Osteoblast (primary cell): ENCODE measurements at places on chromosomes 3 and 15. TPM values are rescaled to one million over a fixed set of nuclear protein-coding genes. Genes with fewer than 3 reads are reported as not detected.

Gene MKRN3
- 0.36 and 0.59 TPM in 2 replicates for total RNA-seq

Gene DTWD1
- 37.6 and 39.2 TPM in 2 replicates for total RNA-seq

Gene GALNT15
- 6.5 and 7.1 TPM in 2 replicates for total RNA-seq

Gene CHMP2B
- total RNA-seq: 55.4 and 63.1 TPM in 2 replicates

Gene NDN
- total RNA-seq: 34.7 and 51.9 TPM in 2 replicates

Gene RETNLB
- not detected in 2 replicates for total RNA-seq

Gene ZPLD1
- total RNA-seq: under 0.01 TPM in 1 of 2 replicates, not detected in the other

Gene TYRO3
- 6.2 and 6.8 TPM in 2 replicates for total RNA-seq

Gene NR1I2
- total RNA-seq: 0.36 TPM in 1 of 2 replicates, not detected in the other

DNA sequence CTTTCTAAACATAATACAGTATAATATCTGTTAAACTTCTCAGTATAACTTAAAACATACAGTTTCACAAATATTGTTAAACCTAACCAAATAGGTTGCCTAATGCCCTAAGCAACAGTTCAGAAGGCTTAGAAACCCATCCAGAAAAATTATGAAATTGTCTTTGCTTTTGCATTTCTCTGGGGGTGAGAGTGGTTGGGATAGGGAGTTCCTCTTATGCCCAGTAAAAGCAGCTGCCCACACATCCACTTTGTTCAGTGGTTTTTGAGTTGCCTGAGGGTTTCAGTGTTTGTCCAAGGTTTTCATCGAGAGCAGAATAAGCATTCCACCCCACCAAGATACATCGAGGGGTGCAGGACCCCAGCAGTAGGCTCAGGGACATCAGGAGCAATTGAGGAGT lies 179.4 kb downstream of the CDIN1 start:
- no peak for DNase-seq

DNA sequence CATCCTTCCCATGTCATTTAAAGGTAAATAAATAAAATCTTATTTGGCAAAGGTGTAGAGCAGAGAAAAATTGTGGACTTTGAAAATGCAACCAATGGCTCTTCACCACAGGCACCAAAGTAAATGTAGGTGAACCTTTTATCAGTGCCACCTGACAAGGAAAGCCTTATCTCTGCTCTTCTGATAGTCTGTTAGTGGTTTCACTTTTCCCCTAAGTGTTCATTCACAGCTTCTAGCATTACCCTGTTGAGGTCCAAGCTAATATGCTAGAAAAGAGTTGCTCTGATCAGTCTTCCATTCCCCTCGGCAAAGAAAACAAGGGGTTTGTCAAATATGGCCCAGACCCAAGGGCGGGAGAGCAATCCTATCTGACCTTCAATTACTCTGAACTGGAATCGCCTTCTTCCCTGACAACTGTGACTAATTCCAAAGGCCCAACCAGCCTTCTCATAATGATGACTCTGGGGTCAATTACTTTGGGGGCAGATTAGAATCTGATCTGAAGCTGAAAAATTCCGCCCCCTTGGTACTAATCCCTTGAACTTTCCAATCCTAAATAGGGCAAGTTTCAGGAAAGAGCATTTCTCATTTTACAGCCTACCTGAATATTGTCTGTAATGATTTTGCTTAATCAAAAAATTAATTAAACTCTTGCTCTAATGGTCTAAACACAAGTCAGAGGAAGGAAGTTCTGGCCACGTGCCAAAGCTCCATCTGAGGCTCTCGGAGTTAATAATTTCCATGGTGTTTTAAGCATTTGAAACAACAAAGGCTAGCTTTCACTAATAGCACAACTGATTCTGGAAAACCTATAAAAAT lies 52.4 kb downstream of the SETMAR start:
- peak; percentile 13 for DNase-seq

- peak; percentile 83 for DNase-seq
Observed at GRCh38 chr15:82663186-82663600, 16.0 kb upstream of the CPEB1 start.

DNA sequence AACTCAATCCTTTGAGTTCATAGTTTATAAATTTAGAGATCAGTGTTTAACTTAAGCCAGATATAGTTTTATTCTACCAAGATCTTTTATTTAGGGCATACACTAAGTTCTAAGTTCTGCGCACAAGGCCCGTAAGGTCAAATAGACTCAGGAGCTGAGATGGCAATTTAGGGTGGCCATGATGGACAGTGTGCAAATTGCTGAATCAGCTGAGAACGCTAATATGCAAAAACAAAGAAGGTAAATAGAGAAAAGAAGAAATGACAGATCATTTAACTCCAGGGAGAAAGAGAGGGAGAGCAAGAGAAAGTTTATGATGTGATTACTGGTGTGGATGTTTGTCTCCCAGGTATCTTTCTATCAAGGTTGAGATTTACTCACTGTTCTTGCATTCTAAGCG lies 678.5 kb downstream of the OTOL1 start:
- DNase-seq: no peak

DNA sequence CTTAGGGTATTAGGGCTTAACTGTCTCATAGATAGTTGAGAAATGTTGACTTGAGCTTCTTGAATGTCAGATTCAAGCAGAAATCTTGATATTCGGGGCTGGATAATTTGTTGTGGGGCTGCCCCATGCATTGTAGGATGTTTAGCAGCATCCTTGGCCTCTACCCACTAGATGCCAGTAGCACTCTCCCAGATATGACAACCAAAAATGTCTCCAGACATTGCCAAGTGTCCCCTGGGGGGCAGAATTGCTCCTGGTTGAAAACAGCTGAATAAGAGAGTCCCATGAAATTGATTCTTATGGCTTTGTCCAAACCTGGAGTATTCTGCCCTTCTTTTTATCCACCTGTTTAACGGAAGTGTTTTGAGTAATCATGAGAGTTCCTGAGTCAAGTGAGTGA lies 15.9 kb upstream of the LCMT2 start:
- DNase-seq: peak; percentile 48

- DNase-seq: no peak
Observed at GRCh38 chr3:117120014-117120413, 410.4 kb downstream of the TUSC7 start.

DNA sequence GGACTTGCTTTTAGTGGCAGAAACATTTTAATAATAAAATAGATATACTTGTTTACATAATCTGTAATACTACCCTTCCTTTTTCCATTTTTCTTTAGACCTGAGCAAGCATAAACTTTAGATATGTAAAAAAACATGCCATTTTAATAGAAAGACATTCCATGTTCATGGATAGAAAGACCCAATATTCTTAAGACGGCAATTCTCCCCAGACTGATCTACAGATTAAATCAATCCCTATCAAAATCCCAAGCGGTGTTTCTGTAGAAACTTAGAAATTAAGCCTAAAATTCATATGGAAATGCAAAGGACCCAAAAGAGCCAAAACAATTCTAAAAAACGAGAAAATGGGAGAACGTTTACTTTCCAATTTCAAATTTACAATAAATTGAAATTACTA lies 11.6 kb downstream of the MRPS25 start:
- no peak for DNase-seq

DNA sequence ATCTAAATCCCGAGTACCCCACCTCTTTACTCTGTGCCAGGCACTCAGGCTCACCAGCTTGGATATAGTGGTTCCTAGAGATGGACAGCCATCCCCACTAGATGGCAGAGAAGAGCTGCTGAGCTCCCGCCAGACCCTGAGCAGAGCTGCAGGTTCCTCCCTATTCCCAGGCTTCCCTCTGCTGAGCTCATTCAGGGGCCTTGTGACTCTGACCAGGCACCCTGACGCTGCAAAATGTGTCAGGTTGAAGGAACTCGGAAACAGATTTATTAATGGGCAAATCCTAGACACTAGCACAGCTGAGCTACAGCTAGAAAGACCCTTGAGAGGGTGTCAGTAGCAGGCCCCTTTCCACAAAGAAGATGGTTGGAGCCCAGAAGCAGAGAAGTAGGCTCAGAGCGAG lies 38.2 kb upstream of the RHO start:
- peak; percentile 97 for DNase-seq

DNA sequence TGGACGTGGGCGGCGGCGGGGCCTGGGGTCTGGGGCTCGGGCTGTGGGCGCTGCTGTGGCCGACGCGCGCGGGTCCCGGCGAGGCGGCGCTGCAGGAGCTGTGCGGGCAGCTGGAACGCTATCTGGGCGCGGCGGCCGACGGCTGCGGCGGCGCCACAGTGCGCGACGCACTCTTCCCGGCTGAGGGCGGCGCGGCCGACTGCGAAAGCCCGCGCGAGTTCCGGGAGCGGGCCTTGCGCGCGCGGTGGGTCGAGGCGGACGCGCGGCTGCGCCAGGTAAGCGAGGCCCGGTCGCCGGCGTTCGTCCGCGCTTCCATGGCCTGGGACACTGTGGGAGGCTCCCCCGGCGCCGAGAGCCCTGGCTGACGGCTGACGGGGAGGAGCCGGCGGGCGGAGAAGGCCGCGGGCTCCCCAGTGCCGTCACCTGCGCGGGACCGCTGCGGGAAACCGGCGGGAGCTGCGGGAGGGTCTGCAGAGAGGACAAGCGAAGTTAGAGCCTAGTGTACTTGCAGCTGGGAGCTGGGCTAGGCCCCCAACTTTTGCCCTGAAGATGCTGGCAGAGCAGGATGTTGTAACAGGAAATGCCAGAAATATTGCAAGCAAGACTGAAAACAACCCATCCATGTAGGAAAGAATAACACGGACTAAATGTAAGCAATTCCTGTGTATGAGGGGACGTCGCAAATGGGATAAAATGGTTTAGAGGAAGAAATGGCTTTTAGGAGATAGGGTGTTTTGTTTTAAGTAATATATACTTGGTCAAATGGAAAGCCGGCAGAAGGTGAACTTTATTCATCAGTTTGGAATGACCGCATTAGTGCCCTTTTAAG lies 847 bp downstream of the WHAMM start:
- peak; percentile 74 for DNase-seq

DNA sequence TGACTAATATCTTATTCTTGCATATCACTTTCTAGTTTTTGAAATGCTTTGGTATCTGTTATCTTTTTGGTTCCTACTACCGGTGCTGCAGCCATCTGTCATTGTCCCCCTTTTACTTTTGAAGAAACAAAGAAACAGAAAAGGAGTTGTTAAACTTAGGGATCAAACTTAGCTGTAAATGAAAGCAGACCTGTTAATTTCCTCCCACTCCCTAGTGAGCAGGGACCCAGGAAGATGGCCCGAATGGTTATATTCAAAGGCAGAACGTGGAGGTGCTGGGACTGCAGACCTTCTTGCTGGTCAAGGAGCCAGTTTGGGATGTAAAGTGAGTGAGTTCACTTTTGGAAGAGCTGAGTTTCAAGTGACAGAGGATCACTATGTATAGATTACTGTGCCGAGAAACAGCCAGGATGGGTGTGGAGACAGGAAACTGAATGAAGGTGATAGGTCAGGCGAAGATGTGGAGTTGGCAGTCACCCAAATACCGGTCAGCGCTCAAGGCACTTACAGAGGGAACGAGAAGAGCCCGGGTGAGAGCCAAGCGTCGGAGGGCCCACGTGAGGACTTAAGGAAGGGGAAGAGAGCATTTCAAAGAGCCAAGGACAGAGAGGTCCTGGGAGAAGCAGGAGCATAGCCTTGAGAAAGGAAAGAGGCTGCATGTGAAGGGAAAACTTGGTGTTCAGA lies 20.1 kb downstream of the KBTBD8 start:
- DNase-seq: no peak

GRCh38 chr3:46520531-46520930 lies 22.8 kb downstream of the RTP3 start:
- DNase-seq: no peak

DNA sequence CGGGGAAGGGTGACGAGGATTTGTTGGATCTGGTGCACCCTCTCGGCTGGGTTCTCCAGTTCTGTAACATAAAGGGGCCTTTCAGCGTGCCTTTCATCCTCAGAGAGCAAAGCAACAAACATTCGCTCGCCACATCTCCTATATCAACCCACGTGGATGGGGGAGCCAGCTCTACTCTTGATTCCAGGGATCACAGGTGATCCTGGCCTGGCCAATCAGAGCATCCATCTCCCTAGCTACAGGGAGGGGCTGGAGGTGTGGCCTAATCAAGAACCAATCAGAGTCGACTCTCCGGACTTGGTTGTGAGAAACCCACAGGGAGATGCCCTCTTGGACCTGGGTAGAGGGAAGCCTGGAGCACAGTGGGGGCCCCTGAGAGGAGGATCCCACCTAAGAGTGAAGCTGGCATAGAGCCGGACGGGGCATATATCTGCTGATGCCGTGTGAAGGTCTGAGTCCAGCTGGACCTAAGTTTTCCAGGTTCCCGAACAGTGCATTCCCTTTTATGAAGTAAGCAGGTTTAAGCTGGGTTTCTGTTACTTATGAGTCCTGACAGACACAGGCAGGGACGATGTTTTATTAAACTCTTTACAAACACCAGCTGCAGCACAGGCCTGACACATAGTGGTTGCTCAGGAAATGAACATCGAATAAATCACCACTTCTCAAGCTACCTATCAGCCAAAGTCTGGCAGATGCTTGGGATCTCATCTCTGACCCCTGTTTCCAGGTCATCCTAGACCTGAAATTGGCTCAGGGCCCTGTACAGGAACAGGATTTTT lies 50.7 kb upstream of the RAD18 start:
- DNase-seq: no peak

GRCh38 chr15:65405791-65406423 lies 16.8 kb downstream of the IGDCC4 start:
- DNase-seq: peak; percentile 35

GRCh38 chr3:130345487-130346079 lies at the start of gene COL6A5:
Gene COL6A5, plus strand, starts transcription at chr3:130345672. Its CDS starts 27,967 bp downstream, at chr3:130373639.
- no peak for DNase-seq

DNA sequence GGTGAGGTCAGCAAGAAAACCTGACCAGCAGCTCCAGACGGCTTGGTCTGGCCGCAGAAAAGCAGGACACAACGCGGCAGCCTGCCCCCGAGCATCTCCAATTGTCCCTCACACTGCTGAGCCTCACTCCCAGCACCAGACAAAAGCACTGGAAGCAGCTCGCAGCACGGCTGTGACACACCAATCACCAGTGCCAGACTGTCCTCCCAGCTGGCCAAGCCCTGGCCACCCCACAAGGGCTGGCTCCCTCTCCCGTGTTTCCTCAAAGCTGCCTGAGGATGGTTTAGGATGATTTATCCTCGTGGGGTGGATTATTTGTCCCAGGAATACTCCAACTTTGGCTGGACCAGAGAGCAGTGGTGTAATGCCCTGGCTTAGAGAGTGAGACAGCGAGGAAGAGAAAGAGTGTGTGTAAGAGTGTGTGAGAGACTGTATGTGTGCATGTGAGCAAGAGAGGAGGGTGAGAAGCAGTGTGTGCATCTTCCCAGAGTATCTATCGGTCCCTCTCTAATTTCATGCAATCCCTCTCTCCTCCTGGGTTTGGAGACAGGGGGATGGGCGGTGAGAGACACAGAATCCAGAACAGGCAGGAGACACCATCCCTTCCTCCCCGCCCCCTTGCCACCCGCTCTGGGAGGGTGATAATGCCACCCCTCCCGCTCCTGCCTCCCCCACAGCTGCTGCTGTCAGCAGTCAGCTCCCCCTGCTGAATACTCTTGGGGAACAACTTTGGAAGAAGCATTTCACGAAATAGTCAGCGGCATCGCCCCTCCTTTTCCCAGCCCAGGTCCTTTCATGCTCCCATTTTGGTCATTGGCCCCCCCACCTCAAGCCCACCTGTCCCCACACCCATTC lies 34.2 kb downstream of the SEMA5B start:
- DNase-seq: no peak

GRCh38 chr15:55289011-55289745 lies 435 bp downstream of the RAB27A start:
- DNase-seq: peak; percentile 81

- no peak for DNase-seq
Observed at GRCh38 chr3:72947715-72948490, 48.7 kb upstream of the PPP4R2 start.
